ENCODE measurements at places on chromosomes 13 and 19.

DNA sequence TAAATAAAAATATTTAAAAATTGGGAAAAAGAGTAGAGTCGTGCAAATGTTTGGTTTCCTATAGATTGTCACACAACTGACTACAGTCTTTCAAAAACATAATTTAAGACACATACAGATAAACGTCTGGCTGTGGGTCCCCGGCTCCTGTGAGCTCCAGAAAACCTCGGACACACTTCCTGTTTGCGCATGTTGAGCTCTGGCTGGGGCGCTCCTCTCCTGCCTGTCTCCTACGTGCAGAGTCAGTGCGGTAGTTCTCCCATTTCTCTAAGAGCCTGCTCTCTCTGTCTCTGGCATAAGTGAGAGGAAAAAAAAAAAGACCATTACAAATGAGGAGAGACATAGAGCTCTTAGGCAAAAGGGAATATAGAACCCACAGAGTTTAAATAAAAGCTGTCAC lies 128.2 kb upstream of the OBI1 start:
- DNase-seq: no peak

GRCh38 chr13:33032037-33032625 lies 15.9 kb downstream of the KL start:
- no peak for DNase-seq

- DNase-seq: no peak
Observed at GRCh38 chr13:41916173-41916954, 44.5 kb downstream of the VWA8 start.

- no peak for DNase-seq
Observed at GRCh38 chr13:21065686-21066085, 4.3 kb upstream of the LATS2 start.
